ENCODE measurements at places on chromosomes 5 and 9.
A peak's percentile ranks its signal among the peaks of the same experiment; 100 is the strongest.

GRCh38 chr9:122810306-122810946, 10.5 kb downstream of the OR1K1 start:
- DNase-seq: peak; percentile 44

DNA sequence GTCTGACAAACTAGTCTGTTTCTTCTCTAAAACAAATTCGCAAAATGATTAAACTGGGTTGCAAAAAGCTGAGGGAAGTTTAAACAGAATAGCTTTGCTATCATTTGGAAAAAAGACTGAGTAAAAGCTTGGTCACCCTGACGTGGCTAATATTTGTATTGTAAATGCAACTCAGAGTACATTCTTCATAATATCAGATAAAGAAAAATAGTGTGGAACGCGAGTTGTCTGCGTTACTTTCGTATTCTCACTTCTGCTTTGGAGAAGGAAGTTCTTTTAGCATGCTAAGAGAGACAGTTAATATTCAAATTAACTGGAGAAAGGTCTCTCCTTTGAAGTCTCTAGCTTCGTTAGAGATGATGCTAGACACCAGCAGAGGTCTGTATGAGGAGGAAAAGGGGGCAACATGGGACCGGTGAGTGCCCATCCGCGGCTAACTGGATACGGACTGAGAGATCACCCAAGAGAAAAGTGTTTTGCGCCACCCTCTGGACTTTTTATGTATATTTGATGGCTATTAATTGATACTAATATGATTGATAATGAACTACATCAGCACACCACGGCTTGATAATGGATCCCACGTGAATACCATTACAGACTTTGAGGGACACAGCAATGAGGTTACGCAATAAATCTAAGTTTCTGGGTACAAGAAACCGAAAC, 2.9 kb upstream of the CNTRL start:
- no peak for DNase-seq

DNA sequence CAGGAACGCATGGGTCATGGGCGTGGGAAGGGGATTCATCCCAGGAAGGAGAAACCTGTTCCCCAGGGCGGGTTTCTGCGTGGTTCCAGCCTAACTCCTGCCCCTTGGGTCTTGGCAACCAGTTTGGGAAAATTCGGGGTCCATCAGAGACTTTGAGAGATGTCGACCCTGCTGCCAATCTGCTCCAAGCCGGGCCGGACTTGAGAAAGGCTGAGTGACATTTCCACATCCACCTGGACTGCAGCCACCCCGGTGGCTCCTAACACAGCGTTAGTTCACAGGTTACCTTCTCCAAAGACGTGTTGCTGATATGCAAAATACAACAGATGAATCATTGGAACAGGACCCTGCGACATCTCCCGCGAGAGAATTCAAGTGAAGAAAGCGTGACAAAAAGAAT, 627.2 kb downstream of the IRX1 start:
- no peak for DNase-seq

DNA sequence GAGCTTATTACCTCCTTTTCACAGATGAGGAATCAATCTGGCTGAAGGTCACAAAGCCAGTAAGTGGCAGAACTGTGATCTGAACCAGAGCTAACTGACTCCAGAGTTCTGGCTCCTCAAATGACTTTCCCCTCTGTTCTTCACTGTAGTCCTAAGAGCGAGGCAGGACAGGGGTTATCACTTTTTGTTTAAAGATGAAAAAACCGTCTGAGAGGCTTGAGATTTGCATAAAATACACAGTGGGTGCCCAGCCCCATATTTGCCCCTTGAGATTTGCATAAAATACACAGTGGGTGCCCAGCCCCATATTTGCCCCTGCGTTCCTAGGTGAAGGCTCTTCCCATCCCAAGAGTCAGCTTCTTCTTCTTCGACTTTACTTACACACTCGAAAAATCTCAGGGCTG, 667 bp downstream of the FBXO10 start:
- DNase-seq: no peak

DNA sequence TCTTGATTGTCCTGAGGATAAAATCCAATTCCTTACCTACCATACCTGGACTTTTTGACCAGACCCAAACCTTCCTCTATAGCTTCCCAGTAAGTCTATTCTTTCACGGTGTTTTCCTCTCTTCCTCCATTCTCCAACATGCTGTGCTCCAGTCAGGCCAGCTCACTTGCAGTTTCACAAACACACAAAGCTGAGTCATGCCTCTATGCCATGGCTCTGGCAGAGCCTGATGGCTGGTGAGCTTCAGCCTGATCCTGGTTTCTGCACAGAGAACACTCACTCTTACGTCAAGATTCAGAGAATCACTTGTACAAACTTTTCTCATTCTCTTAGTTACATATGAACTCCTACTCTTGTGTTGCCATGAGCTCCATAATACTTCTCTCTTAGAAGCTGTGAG, 27.7 kb upstream of the PAX5 start:
- no peak for DNase-seq

DNA sequence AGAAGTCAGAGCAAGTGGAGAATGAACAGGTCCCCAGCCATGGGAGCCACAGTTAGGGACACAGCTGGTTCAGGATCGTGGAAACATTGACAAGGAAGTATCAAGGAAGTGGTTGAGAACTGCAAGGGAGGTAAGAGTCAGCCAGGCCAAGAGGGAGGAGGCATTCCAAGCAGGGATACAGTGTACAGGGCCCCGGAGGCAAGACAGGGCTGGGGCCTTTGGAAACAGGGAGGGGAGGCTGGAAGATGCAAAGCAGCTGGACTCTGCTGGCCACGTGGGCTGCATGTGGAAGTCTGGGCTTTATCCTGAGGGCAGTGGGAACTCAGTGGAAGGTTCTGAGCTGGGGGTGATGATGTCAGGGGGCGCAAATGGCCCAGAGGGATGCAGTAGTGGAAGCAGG, 14.2 kb downstream of the CCDC180 start:
- no peak for DNase-seq

- no peak for DNase-seq
These were observed 34.9 kb upstream of the RPS23 start for GRCh38 chr5:82313016-82313415.

- no peak for DNase-seq
These were observed 447.8 kb downstream of the PLK2 start for GRCh38 chr5:58012102-58012501.

DNA sequence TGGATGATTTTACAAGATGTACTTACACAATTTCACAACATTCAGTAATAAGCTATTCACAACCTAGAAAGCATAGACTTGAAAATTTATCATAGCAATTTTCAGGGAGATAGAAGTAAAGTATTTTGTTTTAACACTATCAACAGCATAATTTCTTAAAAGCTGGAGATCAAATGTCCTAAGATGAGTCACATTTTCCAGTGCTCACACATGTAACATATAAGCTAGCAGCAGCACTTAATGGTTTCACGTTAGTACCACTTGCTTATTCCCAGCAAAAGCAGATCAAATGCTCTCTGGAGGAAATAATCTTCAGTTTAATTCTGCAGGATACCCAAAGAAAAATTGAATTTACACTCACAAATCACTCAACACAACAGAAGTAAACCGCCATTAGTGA, 6.5 kb downstream of the OR13C8 start:
- no peak for DNase-seq

DNA sequence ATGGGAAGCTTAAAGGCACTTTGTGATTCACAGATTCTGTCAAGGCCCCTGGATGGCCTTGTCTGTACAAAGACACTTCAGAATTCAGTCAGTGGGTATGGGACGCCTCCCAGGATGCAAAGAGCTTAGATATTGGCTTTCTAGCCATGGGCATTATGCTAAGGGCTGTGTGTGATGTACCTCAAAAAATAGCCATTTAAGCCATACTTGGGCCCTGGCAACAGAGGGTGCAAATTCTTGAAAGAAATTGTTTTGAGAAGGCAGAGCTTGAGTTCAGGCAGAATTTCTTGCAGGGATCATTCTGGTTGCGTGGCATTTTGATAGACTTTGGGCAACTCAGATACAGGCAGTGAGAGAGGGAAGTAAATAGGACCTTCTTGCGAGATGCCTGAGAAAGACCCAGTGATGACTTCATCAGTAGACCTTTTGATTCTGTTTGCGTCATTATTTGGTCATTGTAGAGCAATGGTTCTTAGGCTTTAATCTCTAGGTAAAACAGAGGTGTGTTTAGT, 3.9 kb downstream of the CYFIP2 start:
- no peak for DNase-seq

- no peak for DNase-seq
These were observed 165.7 kb downstream of the TRPM6 start for GRCh38 chr9:74721696-74722660.

GRCh38 chr5:14937254-14937653, 65.7 kb upstream of the ANKH start:
- no peak for DNase-seq

DNA sequence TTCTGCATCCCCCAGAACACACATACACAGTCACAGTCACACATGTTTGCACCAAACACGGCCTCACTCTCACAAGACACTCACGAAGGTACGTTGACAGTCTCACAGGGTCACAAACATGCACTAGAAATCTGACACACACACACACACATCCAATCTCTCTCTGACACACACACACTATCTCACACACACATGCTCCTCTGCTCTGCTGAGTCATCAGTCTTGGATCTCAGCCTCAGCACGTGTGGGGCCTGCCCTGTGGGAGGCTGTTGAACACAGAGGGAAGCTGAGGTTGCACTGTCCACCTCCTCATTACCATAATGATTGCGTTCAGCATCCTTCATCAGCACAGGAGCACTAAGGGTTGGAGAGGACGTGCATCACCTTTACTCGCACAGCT, 188.8 kb downstream of the MTRR start:
- DNase-seq: no peak

- DNase-seq: no peak
These were observed 23.1 kb downstream of the SPTAN1 start for GRCh38 chr9:128575469-128575868.

GRCh38 chr9:134987376-134987775, 69.7 kb upstream of the FCN1 start:
- DNase-seq: no peak

GRCh38 chr5:109063223-109063622, 315.5 kb downstream of the FER start:
- DNase-seq: no peak

- DNase-seq: no peak
These were observed 18.9 kb downstream of the SLC22A5 start for GRCh38 chr5:132388244-132389050.

DNA sequence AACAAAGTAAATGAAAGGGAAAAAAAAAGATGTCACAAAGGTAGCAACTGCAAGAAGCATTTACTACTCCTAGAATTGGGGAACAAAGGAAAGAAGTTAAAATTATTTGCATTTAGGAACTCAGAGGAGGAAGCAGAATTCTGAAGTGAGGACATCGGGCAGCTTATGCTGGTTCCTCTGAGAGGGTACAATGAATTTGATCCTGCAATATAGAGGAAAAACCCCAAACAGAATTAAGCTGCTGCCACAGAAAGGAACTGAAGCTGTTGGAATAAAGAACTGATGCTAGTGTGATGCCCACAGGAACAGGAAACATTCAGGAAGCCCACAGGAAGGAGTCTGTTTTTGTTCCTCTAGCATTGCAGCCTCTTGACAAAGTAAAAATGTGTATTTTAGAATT, 22.3 kb upstream of the TBCA start:
- DNase-seq: no peak

GRCh38 chr5:52693280-52693679, 94.4 kb upstream of the ITGA1 start:
- no peak for DNase-seq

- DNase-seq: no peak
These were observed 88.6 kb downstream of the EHMT1 start for GRCh38 chr9:137707361-137707760.

GRCh38 chr9:36980148-36980974, 53.7 kb downstream of the PAX5 start:
- no peak for DNase-seq

DNA sequence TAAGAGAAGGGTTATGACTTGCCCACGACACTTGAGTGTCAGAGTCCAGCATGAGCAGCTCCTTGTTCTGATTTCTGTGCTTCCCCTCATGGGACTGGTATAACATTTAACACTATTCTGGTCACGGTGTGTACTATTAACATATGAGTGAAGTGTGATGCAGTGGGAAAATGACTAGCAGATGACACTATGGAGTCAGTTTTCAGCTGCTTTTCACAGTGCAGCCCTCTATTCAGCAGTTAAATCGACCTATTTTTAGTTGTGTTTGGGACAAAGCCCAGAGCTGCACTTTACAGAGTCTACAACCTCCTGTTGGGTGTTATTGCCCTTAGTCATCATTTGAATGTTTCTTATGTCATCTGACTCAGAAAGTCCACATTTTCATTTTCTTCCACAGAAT, 59.1 kb downstream of the CHSY3 start:
- DNase-seq: no peak

DNA sequence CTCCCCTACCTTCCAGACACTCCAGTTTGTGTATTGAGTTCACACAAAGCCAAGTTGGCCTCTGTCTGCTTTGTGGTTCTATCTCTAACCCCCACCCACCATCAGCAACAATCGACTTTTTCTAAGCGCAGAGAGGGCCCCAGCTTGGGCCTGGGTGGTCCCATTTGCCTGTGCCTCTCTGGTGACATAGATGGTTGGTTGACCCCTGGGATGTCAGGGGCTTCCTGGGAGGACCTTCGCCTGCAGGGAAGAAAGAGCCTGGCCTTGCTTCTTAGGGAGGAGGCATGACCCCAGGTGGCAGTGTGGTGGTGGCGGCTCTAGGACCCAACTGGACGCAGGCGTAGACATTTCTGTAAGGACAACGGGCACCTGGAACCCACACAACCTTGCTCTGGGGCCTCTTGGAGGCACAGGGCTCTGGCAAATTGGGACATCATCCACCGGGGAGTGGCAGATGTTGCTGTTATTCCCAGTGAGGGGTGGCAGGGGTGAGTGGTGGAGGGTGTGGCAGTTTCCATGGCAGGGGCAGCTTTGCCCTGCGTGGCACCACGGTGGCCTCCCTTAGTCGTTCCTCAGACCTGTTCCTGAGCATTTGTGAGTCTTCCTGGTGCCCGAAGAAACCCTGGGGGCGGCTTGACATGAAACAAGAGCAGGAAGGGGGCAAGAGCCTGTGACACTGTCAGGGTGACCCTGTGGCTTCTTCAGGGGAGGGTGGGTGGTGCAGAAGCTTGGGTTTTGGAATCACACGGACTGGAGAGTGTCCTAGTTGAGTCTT, 171.0 kb upstream of the IER5L start:
- DNase-seq: no peak

- no peak for DNase-seq
These were observed 4.4 kb downstream of the SETD9 start for GRCh38 chr5:56913766-56914165.

DNA sequence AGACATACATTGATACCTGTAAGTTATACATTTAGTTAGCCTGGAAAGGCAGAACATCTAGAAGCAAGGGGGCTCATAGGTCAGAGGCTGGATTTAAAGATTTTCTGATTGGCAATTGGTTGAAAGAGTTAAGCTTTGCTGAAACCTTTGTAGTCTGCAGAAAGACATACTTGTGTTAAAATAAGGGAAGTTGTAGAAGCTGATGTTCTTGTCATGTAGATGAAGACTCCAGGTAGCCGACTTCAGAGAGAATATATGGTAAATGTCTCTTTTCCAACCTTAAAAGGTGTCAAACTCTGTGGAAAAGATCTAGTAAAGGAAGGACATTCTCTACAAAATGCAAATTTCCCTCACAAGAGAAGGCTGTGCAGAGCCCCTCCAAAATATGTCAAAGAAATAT, 62.9 kb upstream of the ADAMTS16 start:
- DNase-seq: no peak
